ENCODE measurements at places on chromosomes 4 and X. TPM values are rescaled to one million over a fixed set of nuclear protein-coding genes. Genes with fewer than 3 reads are reported as not detected.

GRCh38 chrX:44400588-44400987 is 57.1 kb upstream of the EFHC2 start:
- DNase-seq: no peak

The CYTL1 gene
- total RNA-seq: 1.1 TPM

- DNase-seq: no peak
These were observed 8.0 kb downstream of the HERC3 start for GRCh38 chr4:88600176-88600838.

GRCh38 chr4:39609454-39609931 is 29.2 kb downstream of the SMIM14 start:
- no peak for DNase-seq

The TREX2 gene
- total RNA-seq: not detected

The HMX1 gene
- total RNA-seq: 0.19 TPM

The HSFX4 gene
- not detected for total RNA-seq

The RPL10 gene
- total RNA-seq: 4,507 TPM

The DDX53 gene
- total RNA-seq: not detected

- peak; percentile 87 for DNase-seq
These were observed 112.0 kb downstream of the SHROOM3 start for GRCh38 chr4:76546759-76547742.

- no peak for DNase-seq
These were observed 244.5 kb upstream of the PITX2 start for GRCh38 chr4:110867251-110867960.

- no peak for DNase-seq
These were observed 68.5 kb downstream of the UBA6 start for GRCh38 chr4:67632492-67632891.

GRCh38 chr4:3765271-3766035 is 732 bp upstream of the ADRA2C start:
- DNase-seq: peak; percentile 90

The MTMR8 gene
- 0.51 TPM for total RNA-seq

The ZBTB33 gene
- total RNA-seq: 45.6 TPM

- no peak for DNase-seq
These were observed 256.7 kb downstream of the SPOCK3 start for GRCh38 chr4:166977596-166977995.

The ADAM29 gene
- total RNA-seq: not detected

The WNK3 gene
- total RNA-seq: 36.1 TPM

- DNase-seq: peak; percentile 73
These were observed 598.7 kb upstream of the TECRL start for GRCh38 chr4:65007841-65008439.

DNA sequence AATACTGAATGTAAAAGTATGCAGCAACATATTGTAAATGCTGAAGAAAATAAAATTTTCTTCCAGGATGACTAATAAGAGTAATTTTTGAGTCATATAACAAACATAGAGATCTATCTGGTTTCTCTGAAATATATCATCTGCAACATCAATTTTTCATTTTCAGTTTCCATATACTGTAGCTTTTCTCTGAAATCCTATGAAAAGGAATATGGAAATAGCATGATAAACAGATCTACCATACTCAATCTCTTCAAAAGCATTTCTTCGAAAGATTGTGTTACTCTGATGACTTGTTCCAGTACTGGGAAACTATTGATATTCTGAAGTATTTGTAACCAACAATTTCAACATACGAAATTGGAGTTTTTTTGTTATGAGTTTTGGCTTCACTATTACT is 1156.7 kb downstream of the FAM133A start:
- no peak for DNase-seq

DNA sequence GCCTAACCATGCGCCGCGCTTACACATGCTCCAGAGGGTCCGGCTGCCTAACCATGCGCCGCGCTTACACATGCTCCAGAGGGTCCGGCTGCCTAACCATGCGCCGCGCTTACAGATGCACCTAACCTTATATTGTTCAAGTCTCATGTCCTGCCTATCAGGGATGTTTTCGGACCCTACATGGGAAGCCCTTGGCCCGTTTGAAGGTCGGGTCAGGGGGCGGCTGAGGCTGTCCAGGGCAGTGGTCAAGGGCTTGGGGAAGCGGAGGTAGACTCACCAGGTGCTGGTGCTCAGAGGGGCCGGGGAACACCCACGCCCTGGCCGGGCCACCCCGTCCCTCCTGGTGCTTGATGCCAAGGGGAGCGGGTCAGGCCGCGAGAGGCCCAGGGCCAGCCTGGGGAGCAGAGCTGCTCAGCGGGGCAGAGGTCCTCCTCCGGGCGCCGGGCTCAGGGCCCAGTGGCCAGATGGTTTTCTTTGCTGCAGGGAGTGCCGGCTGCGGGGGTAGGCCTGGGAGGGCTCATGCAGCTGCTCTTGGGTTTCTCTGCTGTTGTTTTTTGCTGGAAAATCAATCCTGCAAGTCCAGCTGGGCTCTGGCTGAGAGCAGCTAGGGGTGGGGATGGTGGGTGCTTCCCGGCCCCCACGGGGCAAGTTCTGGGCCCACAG is 35.4 kb upstream of the SPON2 start:
- DNase-seq: no peak

GRCh38 chr4:15547392-15547791 is 77.7 kb downstream of the CC2D2A start:
- no peak for DNase-seq

The ADH1B gene
- total RNA-seq: not detected

- DNase-seq: no peak
These were observed 289.3 kb upstream of the MAGEB2 start for GRCh38 chrX:29926056-29926455.

DNA sequence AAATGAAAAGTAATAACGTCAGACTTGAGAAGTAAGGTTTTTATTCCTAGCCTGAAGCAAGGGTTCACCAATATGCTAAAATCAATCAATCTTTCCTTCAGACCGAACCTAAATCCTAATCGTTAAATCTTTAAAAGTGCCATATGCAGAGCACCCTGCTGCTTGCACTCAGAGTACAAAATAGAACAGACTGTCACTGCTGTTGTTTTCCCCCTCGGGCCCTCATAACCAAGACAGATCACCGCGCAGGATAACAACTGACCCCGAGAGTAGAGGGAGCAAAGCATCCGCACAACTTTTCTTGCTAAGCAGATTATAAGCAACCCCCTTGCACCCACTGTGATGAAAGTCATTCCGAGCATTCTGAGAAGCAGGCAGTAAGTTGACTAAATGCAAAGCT is 550.9 kb upstream of the NDST4 start:
- peak; percentile 67 for DNase-seq

The TLR3 gene
- total RNA-seq: 0.62 TPM

DNA sequence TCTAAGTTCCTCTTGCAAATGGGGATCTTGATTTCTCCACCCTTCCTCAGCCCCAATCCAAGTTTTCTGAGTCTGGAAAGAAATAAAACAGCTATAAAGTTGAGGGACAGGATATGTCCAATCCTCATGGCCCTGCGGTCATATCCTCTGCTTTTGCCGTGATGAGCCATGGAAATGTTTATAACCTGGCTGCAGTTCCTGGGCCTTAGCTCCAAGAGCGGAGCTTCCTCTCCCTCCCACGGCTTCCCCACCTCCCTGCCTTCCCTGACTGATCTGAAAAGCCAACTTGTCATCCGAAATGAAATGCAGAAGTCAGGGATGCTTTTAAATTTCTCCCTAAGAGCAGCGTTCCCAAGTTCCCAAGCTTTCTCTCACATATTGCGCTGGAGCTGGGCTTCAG is 221.5 kb upstream of the SFRP2 start:
- no peak for DNase-seq

The MAGEE2 gene
- total RNA-seq: not detected

DNA sequence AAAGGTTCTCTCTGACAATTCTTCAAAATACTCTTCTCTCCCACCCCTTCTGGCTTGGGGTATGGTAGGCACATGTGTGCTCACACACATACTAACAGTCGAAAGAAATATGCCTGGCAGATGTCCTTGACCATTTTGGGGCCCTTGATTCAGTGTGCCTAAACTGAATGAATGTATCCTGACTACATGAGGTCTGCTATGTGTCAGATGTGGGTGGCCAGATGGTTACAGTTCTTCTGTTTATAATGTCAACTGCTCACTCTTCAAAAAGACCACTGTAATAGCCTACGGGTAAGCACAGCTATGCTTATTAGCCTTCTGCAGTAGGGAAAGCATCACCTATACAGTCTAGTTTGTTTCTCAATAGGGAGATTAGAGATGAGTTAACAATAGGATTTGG is 63.7 kb upstream of the VEGFC start:
- DNase-seq: no peak

GRCh38 chr4:21753084-21753760 is 195.3 kb downstream of the KCNIP4 start:
- no peak for DNase-seq

DNA sequence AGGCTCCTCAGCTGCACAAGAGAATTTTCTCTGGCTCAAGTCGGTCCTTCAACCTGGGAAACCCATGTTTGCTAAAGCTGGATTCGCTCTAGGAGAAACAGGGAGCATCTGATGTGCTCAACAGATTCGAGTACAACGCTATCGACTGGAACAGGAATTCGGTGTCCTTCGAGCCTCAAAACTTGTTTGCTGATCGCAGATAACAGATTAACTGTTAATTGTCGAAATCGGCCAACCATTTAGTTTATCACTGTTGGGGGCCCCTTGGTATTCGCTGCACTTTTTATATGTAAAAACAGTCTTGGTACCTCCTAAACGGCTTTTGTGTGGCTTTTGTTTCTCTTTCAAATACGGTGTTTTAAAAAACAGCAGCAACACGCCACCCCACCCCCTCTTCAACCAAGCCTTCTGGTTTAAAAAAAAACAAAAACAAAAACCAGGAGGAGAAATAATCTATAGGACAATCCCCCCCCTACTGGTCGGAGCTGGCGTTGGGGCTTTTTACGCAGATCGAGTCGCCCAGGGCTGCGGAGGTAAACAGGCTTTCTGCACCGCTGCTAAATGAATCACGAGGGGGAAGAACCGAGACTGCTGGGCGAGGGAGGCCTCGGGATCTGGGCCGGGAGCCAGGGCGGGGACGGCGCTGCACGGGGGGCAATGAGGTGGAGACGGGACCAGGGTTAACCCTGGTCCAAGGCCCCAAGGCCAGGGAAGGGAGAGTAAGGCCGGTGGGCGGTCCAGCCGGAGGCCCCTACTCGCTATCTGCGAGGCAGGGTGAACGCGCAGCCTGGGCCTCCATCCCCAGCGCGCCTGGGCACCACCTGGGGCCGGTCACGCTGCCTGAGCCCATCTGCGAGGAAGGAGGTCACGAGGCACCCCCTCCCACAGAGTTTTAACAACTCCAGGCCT is 71.7 kb upstream of the BCOR start:
- DNase-seq: peak; percentile 82

- no peak for DNase-seq
These were observed 26.2 kb downstream of the ASB5 start for GRCh38 chr4:176242764-176243347.

- no peak for DNase-seq
These were observed 476.3 kb upstream of the RPS6KA3 start for GRCh38 chrX:20743046-20743445.

The HSFX2 gene
- total RNA-seq: 0.77 TPM

GRCh38 chrX:124393238-124393637 is 46.9 kb downstream of the SH2D1A start:
- no peak for DNase-seq

The HHIP gene
- not detected for total RNA-seq

The CDKL2 gene
- total RNA-seq: 2.9 TPM

- no peak for DNase-seq
These were observed 49.9 kb upstream of the CPEB2 start for GRCh38 chr4:14952352-14952751.

- no peak for DNase-seq
These were observed 54.9 kb downstream of the NDST4 start for GRCh38 chr4:115058533-115058932.

The PDE6B gene
- 19.5 TPM for total RNA-seq
